ENCODE measurements at places on chromosomes 4 and X.

DNA sequence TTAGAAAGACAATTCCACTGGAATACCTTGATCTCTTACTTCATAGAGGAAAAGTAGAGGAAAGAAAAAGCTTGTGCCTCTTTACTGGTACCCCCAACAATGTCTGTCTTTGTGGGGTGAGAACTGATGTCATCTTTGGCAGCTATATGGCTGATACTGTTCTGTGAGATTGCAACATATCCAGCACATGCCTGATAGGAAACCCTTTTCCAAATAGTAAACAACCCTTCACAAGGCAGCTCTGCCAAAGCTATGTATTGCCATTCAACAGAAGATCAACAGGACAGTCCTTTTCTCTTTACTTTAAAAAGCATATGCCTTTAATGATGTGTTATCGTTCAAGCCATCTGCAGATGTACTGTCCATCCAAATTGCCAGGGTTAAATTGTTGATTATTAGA, 105.9 kb downstream of the IL1RAPL1 start:
- no peak for DNase-seq

GRCh38 chr4:93865650-93866049, 37.1 kb downstream of the ATOH1 start:
- no peak for DNase-seq

DNA sequence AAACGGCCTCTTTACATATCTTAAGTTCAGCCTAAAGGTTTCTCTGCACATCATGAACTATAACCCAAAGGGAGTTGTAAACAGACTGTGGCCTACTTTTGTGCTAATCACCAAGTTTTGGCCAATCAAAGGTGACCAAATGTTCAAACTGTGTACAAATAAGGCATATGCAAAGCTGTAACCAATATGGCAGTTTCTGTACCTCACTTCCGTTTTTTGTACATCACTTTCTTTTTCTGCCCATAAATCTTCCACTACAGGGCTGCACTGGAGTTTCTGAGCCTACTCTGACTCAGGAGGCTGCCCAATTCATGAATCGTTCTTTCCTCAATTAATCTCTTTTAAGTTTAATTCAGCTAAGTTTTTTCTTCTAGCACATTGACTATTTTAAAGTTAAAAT, 318.7 kb downstream of the SLC7A11 start:
- no peak for DNase-seq

DNA sequence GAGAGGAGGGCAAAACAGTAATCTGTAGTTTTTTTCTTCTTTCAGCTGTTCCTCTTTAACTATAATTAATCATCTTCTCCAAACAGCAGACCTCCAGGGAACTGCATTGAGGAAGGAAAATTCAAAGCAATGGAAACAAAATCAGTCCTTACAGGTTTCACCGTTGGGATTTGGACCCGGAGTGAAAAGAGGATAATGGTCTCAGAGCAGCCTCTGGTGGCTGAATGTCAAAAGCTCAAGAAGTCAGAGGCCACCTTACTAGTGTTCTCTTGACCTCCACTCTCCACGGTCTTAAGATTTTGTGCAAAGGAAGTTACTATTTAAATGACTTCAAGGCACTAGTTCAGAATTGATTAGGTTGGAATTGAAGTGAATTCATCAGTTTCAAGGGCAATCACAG, 16.0 kb upstream of the MID1 start:
- DNase-seq = no peak

DNA sequence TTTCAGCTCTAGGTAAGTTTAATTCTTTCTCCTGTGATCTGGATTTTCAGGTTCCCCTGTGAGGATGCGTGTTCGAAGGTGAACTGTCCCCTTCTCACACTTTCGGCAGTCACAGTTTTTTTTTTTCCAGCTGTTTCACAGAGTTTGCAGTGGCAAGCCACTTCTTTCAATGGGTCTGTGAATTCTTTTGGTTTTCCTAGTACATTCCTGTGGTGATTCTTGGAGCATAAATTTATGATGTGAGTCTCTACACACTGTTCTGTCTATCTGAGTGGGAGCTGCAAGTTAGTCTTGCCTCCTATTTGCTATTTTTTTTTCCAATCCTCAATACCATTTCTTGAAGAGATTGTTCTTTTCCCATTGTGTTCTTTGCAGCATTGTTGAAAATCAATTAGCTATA, 595.5 kb downstream of the RAPGEF2 start:
- DNase-seq = no peak

GRCh38 chr4:169143335-169143734, 127.4 kb downstream of the SH3RF1 start:
- no peak for DNase-seq

DNA sequence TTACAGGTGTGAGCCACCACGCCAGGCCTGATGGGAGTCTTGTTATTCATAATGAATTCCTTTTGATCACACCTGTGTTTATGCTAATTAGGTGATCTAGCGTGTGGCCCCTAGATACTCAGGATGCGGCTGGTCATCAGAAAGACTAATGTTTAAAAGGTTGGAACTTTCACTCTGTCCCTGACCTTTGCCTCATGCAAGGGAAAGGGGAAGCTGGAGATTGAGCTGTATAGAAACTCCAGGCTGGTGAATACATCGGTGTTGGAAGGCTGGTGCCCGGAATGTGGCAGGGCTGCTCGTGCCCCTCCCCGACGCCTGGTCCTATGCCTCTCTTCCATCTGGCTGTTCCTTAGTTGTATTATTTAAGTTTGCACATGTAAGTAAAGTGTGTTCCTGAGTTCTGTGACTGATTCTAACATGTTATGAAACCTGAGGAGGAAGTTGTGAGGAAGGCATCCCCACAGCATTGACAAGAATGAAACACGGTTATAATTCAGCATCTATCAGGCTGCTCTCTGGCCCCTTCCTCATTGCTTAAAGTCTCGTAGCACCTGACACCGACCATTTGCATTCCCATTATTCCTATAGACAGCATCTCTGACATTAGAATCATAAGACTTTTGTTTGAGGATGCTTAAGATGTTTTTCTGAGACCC, 28.9 kb downstream of the CASP3 start:
- no peak for DNase-seq

DNA sequence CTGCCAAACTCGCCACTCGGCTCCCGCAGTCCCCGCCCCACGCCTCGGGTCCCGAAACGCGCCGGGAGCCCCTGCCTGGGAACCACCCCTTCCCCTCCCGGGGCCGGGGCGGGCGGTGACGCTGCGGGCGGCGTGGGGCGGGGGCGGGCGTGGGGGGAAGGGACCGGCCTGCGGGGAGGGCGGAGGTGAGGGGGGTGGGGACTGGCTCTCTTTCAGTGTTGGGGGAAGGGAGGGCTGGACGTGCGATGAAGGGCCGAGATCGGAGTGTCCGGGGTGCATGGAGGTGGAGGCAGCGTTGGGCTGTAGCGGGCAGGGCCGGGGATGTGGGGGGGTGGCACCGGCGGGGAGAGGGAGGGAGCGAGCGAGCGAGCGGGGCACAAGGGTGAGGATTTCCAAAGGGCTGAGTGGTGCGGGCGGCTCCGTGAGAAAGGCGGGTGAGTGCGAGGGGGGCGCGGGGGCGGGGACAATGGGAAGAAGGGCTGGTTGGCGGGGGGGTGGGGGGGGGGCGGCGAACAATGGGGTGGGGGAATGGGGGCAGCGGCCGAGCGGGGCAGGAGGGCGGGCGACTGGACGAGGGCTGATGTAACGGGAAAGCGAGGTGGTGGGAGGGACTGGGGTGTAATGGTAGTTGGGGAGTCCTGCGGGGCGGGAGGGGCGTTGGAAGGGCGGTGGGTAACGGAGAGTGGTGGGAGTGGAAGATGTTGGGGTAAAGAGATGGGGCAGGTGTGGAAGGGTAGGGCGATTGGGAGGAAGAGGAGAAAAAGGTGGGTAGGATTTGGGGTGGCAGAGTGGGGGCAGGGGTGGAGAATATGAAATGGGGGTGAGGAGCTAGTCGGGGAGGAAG, 578 bp downstream of the DCUN1D4 start:
- DNase-seq = peak; percentile 34

DNA sequence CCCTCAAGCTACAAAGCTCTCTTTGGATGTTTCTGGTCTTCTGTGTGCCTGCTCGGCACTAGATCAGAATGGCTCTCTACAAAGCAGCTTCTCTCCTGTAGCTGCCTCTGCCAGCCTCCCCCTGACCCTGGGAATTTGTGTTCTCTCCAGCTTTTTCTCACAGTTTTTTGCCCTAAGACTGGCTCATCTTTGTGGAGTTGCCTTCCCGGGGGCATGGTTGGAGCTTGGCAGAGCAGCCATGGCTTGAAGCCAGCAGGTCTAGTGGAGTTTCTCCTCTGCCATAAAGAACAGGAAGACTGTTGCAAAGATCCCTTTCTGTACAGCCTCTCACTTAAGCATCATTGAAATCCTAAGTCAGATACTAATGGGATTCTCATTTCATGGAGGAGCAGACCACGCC, 163.3 kb upstream of the MAMLD1 start:
- no peak for DNase-seq

- DNase-seq = no peak
Observed at GRCh38 chr4:47135210-47135609, 103.8 kb downstream of the GABRB1 start.

All from stimulated activated CD4-positive, alpha-beta T cell treated with anti-CD3 and anti-CD28 coated beads, Interleukin-12 subunit alpha, Interleukin-12 subunit beta, amount 100 ng/mL, for 48 hours (primary cell).